Ecto neural progenitor cell (in vitro differentiated cells): ENCODE measurements at places on chromosomes 5 and 9.

DNA sequence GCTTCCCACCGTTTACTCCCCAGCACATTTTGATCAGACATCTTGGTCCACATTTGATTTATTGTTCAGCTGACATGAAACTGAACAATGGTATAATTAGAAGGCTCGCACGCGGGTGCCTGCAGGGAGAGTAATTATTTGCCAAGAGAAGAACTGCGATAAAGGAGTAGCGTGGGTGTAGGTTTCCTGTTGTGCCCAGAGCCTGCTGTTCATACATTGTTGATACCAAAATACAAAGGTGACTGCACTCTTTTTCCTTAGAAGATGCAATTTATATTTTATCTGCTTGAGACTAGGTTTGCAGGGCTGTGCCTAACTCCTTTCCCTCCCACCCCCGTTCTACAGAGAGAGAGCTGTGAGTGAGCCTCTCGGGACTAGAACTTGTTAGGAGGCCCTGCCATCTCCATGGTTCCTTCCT, 241.8 kb upstream of the MSX2 start:
- no peak for DNase-seq

DNA sequence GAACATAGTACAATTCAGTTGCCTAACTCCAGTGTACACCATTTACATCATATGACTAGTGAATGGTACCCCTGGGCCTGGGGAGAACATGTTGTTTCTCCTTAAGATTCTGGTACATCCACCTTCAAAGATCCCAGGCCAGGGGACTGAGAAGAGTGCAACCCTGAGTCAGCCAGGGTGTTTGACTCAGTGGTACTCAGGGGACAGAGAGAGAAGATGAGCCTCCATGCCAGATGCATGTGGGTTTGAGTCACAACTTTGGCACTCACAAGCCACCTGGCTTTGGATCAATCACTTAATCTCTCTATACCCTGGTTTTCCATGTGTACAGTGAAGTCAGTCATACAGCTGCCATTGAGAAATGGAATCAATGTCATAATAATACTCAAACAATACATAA, 53.7 kb downstream of the MAP1B start:
- DNase-seq: no peak

GRCh38 chr5:160477266-160477970, 55.8 kb downstream of the PTTG1 start:
- DNase-seq: no peak

- DNase-seq: no peak
These were observed 319.3 kb upstream of the ADAMTSL1 start for GRCh38 chr9:18154661-18155060.

- no peak for DNase-seq
These were observed 115.5 kb upstream of the RANBP3L start for GRCh38 chr5:36417221-36417620.

DNA sequence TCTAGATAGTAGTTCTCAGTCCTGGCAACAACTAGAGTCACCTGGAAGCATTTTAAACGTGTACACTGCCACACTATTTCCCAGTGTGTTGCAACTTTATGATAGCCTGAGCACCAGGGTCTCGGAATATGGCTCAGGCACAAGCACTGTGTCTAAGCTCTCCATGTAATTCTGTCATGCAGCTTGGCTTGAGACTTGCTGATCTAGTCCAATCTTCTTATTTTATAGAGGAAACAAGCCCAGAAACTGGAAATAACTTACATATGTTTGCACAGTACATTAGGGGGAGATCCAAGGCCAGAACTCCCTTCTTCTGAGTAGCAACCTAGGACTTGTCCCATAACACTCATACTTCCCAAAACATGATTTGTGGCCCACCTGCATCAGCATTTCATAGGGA, 49.1 kb downstream of the SH3TC2 start:
- no peak for DNase-seq

- DNase-seq: no peak
These were observed 104.7 kb downstream of the GAS1 start for GRCh38 chr9:86842573-86842972.
